Glomerular endothelial cell (primary cell): ENCODE measurements at places on chromosomes 6 and 20.

DNA sequence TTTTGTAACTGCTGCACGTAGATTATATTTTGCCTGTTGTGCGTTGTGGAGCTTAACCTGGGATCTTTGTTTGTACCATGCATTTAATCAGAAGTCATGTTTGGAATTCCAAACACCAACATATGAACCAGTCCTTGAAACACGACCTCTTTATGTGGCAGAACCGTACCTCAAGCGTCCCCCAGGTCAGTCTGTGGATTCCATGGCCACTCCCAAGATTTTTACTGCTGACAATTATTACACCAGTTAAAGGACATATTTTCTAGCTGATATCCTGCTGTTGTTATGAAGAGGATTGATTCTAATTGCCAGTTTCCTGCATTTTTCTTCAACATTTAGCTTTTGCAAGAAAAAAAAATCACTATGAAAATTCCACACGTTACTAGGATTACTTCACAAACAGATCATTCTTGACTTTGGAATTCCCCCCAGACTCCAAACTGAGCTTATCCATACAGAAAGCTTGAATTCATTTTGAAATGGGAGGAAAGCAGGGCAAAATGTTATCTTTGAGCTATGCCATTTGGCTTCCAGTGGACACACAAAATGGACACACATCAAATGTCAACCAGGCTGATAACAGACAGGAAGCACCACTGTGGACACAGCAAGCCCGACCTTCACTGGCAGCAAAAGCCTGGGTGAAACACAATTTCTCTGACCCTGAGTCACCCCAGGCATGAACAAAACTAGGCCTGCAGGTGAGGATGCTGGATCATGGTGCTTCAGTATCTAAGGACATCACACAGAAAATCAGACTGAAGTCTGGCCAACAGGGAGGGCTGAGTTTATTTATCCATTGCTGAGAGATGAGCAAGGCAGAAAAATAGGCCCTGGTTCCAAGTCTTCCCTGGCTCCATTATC is 542.9 kb upstream of the JAG1 start:
- no peak for DNase-seq

DNA sequence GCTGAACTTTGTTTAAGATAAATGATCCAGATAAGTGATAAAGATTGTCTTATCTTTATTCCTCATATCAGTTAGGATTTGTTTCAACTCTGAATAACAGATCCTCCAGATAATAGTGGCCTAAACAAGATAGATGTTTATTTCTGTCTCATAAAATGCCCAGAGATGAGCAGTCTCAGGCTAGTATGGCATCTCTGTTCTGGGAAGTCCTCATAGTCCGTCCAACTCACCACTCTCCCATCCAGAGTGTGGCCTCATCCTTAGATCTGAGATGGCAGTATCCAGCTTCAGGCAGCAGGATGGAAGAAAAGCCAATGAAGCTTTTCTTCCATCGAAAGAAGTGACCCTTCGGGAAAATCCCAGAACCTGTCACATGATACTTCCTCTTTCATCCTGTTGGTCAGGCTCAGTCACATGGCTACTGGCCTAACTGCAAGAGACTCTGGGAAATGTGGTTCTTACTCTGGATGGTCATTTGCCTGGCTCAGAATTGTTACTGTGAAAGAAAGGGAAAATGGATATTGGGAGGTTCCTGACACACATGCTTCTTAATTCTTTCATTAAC is 29.4 kb upstream of the TAGAP start:
- peak; percentile 9 for DNase-seq

DNA sequence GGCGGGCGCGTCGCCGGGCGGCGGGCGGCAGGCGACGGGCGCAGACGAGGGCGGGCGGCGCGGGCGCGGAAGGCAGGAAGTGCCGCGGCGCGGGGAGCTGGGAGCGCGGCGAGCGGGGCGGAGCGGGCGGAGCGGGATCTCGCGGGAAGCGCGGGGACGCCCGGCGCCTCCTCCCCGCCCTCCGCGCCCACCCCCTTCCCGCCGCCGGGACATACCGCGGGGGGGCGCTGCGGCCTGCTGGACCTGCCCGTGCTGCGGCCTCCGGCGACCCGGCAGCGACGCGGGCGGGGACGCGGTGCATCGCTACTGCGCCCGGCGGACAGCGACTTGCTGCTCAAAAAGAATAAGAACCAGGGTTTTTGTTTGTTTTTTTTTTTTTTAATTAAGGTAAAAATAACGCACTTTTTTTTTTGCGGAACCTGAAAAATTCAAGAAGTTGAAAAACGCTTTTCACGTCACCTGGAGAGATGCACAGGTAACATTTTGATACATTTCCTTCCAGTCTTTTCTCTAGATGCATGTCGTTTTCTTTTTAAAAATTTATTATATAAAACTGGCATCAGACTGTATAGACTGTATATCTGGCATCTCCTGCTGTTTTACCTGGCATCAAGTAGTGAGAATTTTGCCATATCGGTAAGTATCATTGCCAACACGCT is at the start of gene CENPB:
Gene CENPB (minus strand): TSS at position 76 of the 659 bp plus-strand sequence. CDS start 257 bp downstream, outside the sequence.
- no peak for DNase-seq

- DNase-seq: no peak
These were observed 9.8 kb upstream of the ELOVL5 start for GRCh38 chr6:53358440-53359094.

DNA sequence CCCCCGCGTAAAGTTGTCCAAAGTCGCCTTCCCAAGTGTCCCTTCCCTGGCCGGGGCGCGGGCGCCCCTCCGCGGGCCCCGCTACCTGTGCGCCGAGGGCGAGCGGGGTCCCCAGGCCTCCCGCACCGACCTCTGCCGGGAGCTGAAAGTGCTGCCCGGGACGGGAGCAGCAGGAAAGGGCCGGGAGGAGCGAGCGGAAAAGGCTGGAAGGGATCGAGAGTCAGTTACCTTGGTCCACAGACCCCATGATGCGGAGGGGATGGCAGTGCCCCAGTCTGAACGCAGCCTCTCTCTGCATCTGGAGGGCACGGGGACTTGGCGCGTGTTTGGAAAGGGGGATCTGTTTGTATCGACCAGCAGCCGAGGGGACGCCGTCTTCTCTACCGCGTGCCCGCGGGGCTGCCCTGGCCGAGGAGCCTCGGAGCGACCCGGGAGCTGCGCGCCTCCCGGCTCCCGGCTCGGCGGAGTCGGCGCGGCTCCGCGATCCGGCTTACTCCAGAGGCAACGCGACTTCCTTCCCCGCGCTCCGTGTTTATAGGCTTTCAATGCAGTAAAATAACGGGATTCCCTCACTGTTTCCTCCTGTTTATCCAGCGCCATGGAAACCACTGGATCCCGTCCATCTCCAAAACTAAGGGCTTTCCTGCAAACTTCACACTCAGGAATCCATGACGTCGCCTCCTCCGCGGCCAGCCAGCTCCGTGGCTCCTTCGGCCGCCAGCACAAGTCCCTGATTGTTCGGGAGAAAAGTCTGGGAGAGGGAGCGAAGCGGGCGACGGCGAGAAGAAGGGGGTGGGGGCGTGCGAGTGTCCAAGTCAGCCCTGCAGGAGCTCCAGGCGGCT is 20.0 kb upstream of the NFATC2 start:
- peak; percentile 91 for DNase-seq

GRCh38 chr20:59993736-59994430 is 35.7 kb downstream of the CDH26 start:
- DNase-seq: no peak

GRCh38 chr6:152184573-152184916 is 377.1 kb downstream of the ESR1 start:
- DNase-seq: no peak

GRCh38 chr20:61567204-61567603 is 315.1 kb downstream of the CDH4 start:
- DNase-seq: no peak

- no peak for DNase-seq
These were observed 59.3 kb upstream of the AKAP12 start for GRCh38 chr6:151180330-151181048.

GRCh38 chr6:161696801-161697200 is 422.9 kb upstream of the AGPAT4 start:
- no peak for DNase-seq

DNA sequence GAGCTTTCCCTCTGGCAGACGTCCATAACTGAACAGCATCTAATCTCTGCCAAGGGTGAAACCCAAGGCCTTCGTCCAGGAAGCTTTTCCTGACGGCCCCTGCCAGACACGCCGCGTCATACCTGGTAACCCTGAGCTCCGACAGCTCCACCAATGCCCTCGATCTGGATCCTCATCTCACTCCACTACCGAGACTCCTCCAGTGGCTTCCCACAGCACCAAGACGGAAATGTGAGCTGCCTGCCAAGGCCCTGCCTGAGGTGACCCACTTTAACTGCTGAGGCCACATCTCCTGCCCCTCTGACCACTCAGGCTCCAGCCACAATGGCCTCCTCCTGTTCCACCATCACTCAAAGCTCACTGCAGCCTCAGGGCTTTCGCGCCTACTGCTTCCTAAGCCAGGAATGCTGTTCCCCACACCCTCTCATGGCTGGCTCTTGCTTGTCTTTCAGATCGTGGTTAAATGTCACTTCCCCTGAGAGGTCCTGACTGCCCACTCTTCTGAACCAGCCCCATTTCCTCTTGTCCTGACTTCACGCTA is 143.2 kb downstream of the PREX1 start:
- no peak for DNase-seq

- no peak for DNase-seq
These were observed 65.6 kb downstream of the TMEM200A start for GRCh38 chr6:130431346-130431852.

DNA sequence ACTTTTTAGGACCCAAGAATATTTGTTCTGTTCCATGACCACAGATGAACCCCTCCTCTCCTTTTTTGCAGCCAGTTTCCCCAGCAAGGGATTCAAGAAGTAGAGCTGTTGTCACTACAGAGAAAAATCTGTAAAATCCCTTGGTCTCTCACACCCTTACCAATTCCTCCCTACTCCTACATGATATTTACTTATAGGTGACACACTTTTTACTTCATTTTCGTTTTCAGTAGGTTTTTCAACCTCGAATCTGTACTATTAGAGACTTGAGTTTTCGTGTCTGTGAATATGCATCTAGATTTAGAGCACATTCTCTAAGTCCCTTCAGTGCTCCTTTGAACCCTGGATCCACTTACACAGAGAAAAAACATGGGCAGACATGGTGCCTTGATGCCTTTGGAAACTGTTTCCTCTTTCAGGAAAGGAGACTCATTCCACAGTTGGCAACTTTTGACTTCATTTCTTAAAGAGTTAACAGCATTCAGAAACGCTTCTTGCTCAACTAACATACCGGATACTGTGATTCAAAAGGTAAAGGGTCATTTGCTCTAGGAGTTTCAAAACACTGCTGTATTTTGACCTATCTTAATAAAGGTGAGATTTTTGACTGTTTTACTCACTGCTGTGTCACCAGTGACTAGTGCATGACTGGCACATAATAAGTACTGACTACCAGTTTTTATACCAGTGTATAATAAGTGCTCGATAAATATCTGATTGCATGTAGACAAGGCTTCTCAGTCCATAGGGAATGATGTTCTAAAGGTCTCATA is 50.6 kb downstream of the LAMA4 start:
- peak; percentile 76 for DNase-seq

DNA sequence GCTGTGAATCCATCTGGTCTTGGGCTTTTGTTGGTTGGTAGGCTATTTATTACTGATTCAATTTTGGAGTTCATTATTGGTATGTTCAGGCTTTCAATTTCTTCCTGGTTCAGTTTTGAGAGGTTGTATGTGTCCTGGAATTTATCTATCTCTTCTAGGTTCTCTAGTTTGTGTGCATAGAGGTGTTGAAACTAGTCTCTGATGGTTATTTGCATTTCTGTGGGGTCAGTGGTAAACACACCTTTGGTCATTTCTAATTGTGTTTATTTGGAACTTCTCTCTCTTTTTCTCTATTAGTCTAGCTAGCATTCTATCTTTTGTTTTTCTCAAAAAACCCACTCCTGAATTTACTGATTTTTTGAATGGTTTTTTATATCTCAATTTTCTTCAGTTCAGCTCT is 70.1 kb upstream of the IRAK1BP1 start:
- no peak for DNase-seq

DNA sequence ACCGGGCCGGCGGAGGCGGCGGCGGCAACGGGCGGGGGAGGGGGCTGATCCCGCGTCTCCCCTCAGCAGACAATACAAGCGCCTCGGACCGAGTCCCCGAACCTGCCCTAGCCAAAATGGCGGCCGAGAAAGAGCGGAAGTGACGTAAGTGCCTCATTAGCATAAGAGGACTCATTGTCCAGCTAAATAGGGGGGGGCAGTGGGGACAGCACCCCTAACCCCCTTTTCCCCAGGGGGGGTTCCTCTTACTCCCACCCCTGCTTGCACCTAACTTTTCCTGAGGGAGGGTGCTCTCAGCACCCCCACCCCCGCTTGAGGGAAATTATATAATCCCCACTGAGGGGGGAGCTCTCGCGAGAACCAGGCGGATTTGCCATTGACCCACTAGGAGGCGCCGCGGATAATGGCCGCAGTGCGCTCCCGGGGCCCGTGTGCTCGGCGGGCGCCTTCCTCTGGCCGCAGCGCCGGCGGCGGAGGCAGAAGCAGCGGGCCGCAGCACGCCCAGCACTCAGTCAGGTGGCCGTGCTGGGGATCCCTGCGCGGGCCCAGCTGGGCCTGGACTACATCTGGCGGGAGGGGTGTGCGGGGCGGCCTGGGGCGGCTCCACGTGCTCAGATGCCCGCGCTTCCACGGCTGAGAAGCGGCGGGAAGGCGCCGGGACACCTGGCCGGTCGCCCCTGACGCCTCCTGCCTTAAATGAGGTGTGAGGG is at the start of gene ADNP:
Gene ADNP (minus strand): TSS at position 132 of the 710 bp plus-strand sequence. CDS start 27,441 bp downstream, outside the sequence.
- DNase-seq: no peak

DNA sequence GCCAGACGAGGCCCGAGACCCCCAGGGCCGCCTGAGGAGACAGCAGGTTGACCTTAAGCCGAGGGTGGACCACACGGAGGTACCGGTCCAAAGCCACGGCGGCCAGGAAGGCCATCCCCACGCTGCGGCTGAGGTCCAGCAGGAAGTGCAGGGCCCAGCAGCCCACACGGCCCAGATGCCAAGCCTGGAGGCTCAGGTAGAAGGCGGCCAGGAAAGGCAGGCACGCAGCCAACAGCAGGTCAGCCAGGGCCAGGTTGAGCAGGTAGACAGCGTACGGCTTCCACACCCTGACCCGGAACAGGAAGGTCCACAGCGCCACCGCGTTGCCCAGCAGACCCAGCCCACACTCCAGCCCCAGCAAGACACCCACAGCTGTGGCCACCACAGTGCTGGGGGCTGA is 366 bp downstream of the GPR31 start:
- DNase-seq: no peak
